ENCODE measurements at places on chromosomes 5 and 9.

GRCh38 chr5:127744241-127744640, 41.0 kb downstream of the CCDC192 start:
- no peak for DNase-seq

- DNase-seq, result no peak
These were observed 38.3 kb downstream of the CEMIP2 start for GRCh38 chr9:71729816-71730526.

GRCh38 chr5:58582019-58582802, 664 bp upstream of the RAB3C start:
- peak; percentile 2 for DNase-seq

DNA sequence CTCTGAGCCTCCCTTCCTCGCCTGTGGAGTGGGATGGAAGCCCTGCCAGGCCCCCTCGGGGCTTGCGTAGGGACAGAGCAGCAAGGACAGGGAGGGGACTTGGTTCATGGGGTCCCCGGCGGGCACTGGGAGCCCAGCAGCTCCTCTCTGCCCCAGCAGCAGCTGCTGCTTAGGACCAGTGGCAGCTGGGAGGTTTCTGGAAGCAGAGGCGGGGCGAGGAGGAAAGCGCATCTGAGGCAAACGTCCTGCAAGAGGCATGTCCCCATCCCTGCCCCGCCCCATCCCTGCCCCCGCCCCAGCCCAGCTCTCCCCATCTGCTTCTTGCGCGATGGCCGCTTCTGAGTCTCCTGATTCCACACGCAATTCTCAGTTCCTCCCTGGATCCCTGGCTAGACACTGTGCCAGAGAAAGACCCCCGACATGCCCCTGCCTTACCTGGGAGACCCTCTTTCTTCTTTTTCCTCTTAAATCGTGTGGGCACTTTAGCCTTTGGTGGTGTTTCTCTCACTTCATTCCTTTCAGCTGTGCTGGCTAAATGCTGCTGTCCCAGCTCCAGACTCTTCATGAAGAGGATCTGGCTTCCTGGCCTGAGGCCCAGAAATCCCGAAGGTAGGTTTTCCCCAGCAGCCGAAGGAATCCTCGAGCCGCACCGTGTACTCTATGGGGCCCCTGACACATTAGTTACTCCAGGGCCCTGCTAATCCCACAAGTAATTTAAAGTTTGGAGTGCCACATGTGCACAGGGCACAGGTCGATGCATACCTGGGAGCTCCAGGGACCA, 4.4 kb upstream of the OR2S2 start:
- DNase-seq, result no peak

GRCh38 chr5:173866243-173866857, 21.8 kb upstream of the CPEB4 start:
- peak; percentile 98 for DNase-seq

- no peak for DNase-seq
These were observed 119.7 kb upstream of the NIPBL start for GRCh38 chr5:36756848-36757247.

GRCh38 chr5:162842727-162843126, 594.7 kb upstream of the CCNG1 start:
- no peak for DNase-seq

- no peak for DNase-seq
These were observed 295.4 kb upstream of the RIOK2 start for GRCh38 chr5:97478483-97478882.

DNA sequence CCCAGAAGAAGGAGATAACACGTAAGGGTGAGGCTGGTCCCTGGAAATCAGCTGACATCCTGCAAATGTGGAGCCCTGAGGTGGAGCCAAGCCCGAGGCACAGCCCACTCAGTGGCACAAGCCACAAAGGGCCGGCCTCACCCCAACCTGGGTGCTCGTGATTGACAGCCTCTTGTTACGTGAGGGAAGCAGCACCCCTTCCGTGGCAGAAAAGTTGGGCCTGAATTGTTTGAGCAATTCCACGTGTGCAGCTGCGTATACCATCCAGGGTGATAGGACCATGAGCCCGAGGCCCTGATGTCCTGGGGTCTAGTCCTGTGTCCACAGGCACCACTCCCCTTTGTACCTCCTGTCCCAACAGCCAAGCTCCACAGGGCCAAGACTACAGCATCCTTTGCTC, 4.8 kb downstream of the ORM2 start:
- no peak for DNase-seq

DNA sequence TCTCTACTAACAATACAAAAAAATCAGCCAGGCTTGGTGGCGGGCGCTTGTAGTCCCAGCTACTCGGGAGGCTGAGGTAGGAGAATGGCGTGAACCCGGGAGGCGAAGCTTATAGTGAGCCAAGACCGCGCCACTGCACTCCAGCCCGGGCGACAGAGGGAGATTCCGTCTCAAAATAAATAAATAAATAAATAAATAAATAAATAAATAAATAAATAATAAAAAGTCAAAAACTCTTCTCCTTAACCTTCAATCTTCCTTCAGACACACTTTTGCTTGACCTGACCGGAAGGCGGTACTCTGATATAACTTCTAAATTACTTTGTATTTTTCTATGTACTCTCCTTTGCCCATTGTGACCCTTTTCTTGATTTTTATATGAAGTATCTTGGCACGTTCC, 302.1 kb downstream of the SLF1 start:
- DNase-seq, result no peak

- DNase-seq, result no peak
These were observed 3.8 kb downstream of the NKD2 start for GRCh38 chr5:1012313-1012841.

GRCh38 chr9:81053298-81054025, 635.9 kb downstream of the TLE1 start:
- no peak for DNase-seq

GRCh38 chr9:77521091-77521490, 127.0 kb downstream of the GNA14 start:
- peak; percentile 79 for DNase-seq

- DNase-seq, result no peak
These were observed 9.6 kb downstream of the SEC61B start for GRCh38 chr9:99231711-99232110.

GRCh38 chr5:158451993-158452672, 593.2 kb upstream of the CLINT1 start:
- no peak for DNase-seq

GRCh38 chr5:134110382-134110781, 4.1 kb upstream of the TCF7 start:
- DNase-seq, result no peak

- no peak for DNase-seq
These were observed 21.8 kb downstream of the TNIP1 start for GRCh38 chr5:151058891-151059489.

GRCh38 chr9:129909851-129910250, 74.6 kb downstream of the USP20 start:
- DNase-seq, result no peak

GRCh38 chr5:107668154-107669095, 2.3 kb downstream of the EFNA5 start:
- DNase-seq, result no peak

- DNase-seq, result peak; percentile 20
These were observed 94.1 kb downstream of the KCNIP1 start for GRCh38 chr5:170597872-170598271.

DNA sequence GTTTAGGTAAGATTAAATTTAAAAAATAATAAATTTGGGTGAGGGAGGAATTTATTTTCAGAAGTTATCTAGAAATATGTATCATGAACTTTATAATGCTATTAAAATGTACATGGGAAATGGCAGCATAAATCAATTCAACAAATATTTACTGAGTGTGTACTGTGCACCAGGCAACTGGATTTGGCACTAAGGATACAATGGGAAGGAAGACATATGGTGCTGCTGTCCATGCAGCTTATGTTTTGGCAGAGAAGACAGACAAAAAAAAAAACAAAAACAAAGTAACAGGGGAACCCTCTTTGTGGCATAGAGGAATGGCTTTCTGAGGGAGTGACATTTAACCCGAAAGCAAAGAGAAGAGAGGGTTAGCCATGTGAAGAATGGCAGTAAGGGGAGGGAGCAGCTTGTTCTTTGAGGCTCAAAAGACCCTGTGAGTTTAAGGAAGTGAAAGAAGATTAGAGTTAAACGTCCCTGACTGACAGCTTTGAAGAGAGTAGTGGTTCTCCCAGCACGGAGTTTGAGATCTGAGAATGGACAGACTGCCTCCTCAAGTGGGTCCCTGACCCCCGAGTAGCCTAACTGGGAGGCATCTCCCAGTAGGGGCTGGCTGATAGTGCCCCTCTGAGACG, 23.9 kb downstream of the CNTRL start:
- DNase-seq, result no peak

DNA sequence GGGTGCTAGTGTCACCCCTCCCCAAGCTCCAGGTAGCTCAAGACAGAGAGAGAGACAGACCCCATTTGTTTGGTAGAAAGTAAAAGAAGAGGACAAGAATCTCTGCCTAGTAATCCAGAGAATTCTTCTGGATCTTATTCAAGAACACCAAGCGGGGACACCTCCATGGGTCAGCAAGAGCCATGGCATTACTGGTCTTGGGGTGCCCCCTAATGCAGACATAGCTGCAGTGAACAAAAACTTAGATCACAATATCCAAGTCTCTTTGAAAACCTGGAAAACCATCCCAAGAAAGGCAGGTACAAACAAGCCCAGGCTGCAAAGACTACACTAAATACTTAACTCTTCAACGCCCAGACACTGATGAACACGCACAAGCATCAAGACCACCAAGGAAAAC, 29.9 kb upstream of the PDE4D start:
- no peak for DNase-seq

DNA sequence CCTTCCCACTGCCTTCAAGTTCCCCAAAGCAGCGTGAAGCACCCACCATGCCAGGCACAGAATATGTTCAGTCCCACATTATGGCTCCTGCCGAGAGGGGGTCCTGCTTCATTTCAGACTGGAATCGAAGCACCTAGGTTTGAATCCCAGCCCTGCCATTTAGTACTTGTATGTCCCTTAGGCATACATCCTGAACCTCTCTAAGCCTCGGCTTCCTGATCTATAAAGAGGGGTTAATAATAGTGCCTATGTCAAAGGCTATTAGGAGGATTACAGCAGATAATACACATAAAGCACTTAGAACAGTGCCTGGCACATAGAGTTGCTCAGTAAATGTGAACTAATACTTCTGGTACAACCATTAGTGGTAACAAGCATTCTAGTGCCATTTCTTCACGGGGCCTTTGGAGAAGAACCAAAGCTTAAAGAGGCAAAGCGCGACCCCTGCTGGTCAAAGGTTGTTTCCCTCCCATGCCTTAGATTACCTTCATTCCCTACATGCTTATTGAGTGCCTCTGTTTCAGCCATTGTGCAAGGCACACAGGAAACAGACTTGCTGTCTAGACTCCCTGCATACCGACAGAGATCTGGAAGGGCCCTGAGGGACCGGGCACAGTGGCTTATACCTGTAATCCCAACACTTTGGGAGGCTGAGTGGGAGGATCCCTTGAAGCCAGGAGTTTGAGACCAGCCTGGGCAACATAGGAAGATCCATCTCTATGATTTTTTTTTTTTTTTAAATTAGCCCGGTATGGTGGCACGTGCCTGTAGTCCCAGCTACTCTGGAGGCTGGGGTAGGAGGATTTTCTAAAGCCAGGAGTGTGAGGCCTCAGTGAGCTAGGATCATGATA, 98.3 kb downstream of the PPARGC1B start:
- peak; percentile 69 for DNase-seq

DNA sequence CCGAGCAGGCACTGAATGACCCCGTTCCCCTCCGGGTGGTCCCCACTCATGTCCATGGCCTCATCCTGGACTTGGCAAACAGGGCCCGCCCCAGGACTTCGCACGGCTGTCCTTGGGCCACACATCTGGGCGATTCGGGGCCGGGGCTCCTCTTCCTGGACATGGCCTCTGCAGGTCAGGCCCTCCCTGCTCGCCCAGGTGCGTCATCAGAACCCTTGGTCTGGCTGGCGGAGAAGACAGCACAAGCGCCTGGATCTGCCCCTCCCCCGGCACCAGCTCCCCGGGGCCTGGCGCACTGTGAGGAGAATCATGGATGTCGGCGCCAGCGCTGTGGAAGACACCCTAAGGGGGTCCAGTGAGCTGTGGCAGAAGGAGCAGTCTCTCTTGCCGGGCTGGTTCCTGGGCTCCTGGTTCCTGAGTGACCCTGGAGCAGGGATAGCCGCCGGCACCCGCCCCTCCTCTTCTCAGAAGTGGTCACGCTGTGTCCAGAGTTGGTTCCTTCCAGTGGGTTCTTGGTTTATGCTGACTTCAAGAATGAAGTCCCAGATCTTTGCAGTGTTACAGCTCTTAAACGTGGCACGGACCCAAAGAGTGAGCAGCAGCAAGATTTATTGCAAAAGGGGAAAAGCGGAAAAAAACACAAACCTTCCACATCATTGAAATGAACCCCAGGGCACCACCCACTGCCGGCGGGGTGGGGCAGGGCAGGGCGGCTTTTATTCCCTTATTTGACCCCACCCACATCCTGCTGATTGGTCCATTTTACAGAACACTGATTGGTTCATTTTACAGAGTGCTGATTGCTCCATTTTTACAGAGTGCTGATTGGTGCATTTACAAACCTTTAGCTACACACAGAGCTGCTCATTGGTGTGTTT, 25.9 kb upstream of the SLC12A7 start:
- DNase-seq, result no peak

DNA sequence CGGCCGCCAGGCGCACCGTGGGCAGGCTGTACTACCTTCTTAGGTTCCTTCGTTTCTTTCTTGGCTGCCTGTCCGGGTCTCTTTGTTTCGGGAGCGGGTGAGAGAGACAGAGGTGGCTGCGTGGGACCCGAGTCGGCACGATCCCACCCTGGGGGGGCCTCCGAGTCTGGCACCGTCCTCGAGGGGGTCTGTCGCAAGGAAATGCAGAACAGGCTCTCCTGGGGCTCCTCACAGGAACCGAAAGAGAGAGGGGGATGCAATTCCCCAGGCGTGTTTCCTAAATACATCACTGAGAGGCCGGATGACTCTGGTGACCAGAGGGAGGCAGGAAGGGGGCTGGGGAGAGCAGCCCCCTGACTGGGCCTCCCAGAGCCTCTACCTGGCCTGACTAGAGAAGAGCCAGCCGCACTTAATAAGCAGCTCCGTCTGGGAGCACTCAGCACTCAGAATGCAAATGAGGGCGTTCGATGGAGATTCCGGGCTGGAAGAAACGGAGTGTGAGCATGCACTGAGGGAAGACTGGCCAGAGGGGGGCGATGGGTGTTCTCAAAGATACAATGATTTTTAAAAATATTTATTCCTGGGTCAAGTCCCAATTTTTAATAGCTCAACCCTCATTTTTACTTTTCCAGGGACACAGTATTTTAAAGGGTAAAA, 11.7 kb upstream of the INPP5E start:
- no peak for DNase-seq
